Muscle of back (tissue), 13 donors: ENCODE measurements at places on chromosomes 11 and 22.

- no peak for DNase-seq
These were observed 3.4 kb downstream of the GRK2 start for GRCh38 chr11:67269401-67270255.

DNA sequence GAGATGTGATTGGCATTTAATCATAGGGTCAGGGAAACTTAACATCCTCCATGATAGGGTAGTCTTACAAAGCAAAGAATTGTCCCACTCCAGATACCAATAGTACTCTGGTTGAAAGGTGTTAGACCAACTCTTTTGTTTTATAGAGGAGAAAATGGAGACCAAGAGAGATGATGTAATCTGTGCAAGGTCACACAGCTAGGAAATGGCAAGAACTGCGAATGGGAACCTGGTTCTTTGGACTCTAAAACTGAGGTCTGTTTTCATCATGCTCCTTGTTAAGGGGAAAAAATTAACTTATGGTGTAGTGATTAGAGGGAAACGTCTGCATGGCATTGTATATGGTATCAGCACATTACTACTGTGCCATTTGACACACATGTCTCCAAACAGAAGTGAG lies 171.1 kb downstream of the COMMD9 start:
- DNase-seq: no peak

GRCh38 chr11:44308923-44309477 lies 939 bp downstream of the ALX4 start:
- DNase-seq: no peak

DNA sequence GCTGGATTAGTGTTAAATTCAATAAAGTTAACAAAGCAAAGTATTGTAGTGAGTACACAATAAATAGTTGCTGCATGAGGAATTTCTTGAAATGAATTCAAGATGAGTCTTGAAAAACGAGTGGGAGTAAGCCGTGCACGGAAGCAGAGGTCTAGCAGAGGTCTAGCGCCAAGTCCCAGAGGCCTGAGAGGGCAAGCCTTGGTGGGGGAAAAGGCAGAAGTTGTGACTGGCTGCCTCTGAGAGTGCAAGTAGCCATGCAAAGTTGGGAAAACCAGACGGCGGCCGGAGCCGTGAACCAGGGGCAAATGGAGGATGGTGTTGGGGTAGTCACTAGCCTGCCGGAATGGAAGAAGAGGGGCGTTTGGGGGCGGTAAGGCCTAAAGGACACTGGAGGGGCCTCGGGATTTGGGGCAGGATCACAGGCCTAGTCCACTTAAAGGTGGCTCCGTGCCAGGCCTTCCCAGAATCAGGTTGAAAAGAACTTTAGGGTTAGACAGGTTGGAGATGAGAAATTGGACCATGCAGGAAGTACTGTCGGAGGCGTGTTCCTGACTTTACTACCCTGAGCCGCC lies 379 bp upstream of the SLC3A2 start:
- no peak for DNase-seq

DNA sequence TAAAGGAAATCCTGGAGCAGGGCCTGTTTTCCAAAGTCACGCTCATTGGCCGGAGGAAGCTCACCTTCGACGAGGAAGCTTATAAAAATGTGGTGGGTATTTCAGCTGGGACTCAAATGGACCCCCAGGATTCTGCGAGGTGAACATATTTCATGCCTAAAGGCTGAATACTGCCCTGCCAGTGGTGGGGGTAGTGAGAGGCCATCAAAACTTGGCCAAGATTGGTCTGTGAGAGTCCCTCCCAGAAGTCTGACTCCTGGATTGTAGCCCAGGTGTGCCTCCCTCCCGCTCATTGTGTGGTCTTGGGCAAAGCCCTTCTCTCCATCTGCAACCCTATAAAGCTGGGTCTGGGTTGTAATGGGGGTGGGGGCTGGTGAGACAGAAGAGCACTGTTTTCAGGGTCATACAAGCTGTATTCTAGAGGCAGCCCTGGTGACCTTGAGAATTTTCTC lies 853 bp downstream of the HTATIP2 start:
- no peak for DNase-seq

GRCh38 chr11:122362381-122362780 lies 246.4 kb upstream of the BLID start:
- no peak for DNase-seq

DNA sequence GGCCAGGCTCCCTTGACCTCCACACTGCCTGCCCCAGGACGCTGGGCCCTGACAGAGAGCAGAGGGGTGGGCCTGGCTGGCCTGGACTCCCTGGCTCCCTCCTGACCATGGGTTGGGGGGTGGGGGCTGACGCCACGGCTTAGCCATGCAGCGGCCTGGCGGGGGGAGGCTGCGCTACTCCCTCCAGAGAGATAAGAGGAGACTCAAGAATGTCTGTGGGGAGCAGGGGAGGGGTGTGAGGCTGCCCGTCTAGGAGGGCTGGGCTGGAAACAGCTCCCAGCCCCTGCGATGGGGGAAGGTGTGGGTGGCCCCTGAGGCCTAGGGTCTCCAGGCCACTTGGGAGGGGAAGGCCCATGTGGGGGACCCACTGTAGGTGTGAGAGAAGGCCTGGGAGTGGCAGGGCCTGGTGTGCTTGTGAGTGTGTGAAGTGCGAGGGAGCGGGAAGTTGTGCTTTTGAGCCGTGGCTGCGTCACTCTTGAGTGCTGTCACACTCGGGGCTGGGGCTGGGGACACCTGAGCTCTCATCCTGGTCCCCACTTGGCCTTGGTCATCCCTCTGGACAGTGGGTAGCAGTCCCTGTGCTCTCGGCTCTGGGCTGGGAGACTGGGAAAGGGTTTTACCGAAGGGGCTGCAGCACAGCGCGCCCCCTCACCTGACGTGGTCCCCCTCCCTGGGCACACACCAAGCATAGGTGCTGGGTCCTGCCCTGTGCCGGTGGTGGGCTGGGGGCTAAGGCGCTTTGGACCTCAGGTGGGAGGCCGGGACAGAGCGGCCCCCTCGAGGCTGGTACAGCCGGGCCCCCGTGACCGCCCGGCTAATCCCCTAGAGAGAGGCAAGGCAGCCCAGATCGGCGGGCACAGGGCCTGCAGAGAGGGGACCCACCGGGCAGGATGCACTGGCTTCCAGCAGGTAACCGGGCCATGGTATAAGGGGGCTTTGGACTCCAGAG lies 2.4 kb downstream of the MYRF start:
- DNase-seq: no peak

DNA sequence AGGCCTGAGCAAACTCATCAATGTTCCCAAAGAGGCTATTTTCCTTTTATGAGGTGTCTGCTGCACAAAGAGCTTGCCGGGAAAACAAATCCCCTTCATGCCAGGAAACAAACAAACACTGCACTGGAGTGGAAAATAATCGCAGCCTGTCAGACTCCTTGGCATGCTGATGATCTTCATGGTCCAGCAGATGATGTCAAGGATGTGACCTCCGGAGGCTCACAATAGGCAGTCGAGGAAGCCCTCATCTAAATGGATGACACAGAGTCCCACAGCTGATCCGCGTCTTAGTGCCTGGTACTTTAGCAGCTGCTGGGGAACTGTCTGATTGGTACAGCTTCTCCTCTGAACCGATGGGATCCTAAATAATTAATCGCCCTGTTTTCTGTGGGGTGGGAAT lies 187.6 kb downstream of the TENM4 start:
- no peak for DNase-seq

- no peak for DNase-seq
These were observed 23.9 kb downstream of the RTN4RL2 start for GRCh38 chr11:57484141-57484710.

DNA sequence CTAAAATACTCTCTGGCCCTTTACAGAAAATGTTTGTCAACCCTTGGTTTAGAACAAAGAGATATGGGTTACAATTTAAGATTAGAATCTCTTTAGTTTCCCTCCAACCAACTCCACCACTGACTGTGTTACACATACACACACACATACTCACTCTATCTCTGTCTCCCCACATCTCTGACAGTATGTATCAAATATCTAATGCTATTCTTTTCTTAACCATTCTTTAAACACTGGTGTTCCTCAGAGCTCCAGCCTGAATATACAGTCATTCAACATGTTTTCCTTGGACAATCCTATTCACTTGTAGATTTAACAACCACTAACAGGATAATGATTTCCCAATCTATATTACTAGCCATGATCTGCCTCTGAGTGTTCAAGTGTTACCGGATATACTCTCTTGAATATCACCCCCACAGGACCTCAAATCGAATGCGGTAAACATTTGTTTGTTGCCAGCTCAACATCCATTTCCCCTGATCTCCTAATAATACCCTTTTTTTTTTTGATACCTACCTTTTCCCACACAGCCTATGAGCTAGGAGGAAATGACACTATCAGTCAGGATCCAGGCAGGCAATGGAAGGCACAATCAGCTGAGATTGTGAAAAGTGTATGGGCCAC lies 6.1 kb downstream of the MPZL3 start:
- no peak for DNase-seq

DNA sequence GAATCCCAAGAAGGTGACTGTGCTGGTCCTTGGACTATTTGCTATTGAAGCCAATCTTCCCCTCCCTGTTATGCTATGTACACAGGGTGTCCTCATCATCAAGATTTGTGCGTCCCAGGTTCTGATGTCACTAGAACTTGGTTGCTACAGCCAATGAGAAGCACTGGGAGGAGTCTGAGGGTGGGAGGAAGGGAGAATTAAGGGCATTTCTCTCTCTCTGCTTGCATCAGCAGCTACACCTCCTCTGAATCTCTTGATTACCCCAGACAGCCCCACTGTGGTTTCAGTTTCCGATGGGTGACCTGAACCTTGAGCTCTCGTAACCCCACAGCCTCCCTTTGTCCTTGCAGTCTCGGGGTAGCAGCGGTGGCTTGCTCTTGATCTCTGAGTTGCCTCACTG lies 212.4 kb upstream of the SESN3 start:
- no peak for DNase-seq

GRCh38 chr11:1254086-1254648 lies 31.3 kb downstream of the MUC5B start:
- no peak for DNase-seq

DNA sequence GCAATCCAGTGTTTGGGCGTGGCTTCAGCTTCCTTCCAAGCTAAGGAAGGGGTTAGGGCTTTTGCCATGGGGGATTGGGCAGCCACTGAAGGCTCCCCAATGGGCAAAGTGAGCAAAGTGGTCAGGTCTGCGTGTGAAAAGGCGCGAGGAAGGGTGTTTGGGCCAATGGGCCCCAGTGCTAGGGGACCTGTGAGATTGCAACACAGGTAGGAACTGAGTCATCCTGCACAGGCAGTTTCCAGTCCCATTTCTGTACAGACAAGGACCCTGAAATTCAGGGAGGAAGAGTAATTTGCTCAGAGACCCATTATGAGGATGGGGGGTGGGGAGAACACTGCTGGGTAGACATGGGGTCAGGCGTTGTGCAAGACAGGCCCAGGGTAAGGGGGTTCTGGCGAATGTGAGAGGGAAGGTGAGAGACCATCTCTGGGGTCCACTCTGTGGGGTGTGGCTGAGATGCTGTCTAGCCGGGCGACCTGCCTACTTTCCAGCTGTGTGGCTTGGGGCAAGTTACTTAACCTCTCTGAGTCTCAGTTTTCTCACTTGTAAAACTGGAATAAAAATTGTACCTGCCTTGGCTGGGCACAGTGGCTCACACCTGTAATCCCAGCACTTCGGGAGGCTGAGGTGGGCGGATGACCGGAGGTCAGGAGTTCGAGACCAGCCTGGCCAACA lies 7.3 kb downstream of the CCDC88B start:
- no peak for DNase-seq

- no peak for DNase-seq
These were observed 39.7 kb upstream of the YWHAH start for GRCh38 chr22:31904651-31905050.

GRCh38 chr11:44774108-44774507 lies 47.3 kb downstream of the TSPAN18 start:
- DNase-seq: no peak

DNA sequence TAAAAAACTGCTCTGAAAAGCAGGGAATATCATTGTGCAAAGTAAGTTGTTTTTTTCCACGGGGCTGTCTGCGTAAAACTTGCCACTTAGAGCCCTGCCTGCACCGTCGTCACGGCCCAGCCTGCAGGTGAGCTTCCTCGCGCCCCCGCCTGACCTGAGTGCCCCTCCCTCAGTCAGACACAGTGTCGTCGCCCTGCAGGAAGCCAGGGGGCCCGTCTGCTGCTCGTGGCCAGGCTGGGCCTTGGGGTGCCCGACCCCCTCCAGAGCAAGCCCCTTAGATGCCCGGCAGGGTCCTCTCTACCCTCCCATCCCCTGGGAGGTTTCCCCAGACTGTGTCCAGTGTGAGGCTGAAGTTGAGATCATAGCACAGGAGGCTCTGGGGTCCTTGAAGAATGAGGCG lies 31.6 kb downstream of the SBF1 start:
- DNase-seq: no peak

- no peak for DNase-seq
These were observed 287 bp downstream of the RPS13 start for GRCh38 chr11:17077240-17077519.

DNA sequence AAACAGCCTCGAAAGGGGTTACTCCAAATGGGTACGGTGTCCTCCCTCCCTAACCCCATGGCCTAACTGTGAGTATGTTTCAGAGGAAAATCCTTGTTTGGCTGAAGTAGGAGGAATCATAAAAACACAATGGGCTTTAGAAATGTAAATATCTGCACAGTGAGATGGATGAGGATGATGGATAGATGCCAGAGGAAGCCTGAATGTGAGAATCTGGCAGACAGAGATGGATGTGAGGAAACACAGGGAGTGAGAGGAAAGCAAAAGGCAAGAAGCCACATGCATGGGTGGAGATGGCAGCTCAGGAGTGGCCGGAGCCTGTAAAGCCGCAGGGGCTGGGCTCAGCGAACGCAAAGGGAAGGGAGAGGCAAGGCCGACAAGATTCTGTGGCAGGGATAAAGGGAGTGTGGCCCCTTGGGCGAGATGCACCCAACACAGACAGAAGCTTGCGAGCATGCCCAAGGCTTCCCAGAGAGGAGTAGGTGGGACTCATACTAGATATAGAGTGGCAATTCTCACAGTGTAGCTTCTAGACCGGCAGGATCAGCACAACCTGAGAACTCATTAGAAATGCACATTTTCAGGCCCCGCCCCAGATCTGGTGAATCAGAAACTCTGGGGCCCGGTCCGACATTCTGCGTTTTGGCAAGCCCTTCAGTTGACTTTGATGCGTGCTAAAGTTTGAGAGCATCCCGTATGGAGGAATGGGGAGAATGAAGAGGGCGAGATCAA lies 237.3 kb upstream of the CADM1 start:
- no peak for DNase-seq

DNA sequence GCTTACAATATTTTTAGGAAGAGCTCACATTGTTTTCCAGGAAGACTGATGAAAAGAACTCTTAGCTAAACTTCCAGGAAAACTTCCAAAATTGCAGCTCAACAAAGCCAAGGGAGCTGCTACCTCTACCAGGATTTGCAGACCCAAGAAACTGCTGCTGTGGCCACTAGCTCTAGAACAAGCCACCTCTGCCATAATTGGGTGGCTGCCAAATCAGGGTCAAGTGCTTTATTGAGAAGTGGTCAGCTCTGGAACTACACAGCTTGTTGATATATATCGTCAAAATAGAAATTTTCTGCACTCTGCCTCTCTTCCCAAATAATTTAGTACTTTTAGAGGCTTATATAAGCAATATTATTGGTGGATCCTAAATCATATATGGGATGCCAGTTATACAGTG lies 371.8 kb upstream of the CHORDC1 start:
- DNase-seq: no peak
